ENCODE measurements at places on chromosomes 4 and X. TPM values are rescaled to one million over a fixed set of nuclear protein-coding genes. Genes with fewer than 3 reads are reported as not detected.

- DNase-seq: no peak
Measured at GRCh38 chrX:12469296-12469695, 321.9 kb upstream of the PRPS2 start.

DNA sequence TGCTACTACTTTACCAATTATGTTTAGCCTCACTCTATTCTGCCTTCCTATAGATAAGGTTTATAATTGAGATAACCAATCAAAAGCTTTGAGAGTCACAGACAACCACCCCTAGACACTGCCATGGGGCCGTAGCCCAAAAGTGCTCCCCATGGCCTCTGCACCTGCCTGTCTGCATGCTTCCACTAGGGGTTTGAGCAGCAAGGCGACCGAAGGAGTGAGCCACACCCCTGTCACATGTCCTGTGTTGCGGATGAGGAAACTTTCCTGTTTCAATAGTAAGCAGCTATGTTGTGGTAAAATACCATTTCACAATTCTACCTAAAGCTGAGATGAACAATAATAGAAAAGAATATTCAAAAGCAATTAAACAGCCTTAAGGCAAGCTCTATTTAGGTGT, 856.0 kb upstream of the FRG1 start:
- no peak for DNase-seq

DNA sequence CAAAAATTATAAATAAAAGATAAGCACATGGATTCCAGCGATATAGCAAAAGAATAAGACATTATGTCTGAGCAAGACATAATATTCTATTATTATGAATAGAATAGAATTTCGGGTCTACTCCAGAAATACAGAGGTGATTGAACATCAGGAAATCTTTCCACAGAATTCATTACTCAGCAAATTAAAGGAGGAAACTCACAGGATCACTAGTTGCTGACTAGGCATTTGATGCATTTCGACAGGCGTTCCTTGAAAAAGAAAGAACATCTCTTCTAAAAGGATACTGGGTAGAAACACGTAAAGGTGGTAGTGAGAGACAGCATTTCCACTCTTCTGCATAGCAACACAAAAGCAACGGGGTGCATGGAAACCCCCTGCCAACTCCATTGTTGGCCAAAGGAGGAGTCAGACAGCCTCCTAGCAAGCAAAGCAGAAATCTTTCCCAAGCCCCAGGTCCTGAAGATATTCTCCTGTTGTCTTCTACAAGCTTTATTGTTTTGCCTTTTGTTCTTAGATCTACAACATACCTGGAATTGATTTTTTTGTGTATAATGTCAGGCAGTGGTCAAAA, 14.3 kb upstream of the PDZD4 start:
- DNase-seq: no peak

Gene NALF2
- 0.43 TPM for total RNA-seq

Gene MEPE
- not detected for total RNA-seq

DNA sequence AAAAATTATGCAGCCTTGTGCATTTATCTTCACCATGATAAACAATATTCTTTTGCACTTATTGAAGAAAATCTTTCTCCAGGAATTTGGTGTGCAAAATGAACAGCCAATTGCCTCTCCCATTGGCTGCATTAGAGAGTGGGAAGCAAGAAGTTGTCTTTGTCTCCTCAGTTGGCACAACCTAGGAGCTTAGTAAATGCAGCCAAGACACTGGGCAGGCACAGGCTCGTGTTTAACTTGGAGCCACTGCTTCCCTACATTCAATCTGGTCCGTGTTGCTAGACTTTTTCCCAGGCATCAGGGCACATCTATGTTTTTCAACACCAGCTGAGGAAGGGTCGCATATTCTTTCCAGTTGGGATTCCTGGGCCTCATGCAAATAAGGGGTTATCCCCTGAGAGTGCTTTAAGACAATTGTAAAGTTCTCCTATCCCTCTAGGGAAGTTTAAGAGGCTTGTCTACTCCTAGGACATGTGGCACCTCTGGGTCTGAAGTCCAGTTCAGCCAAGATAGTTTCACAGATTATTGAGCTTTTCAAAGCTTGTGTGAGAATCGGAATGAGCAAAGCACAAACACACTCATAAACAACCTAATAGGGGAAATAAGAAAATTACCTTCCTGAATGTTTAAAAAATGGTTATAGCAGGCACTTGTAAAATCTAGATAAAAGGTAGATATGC, 31.8 kb upstream of the SRD5A3 start:
- DNase-seq: no peak

DNA sequence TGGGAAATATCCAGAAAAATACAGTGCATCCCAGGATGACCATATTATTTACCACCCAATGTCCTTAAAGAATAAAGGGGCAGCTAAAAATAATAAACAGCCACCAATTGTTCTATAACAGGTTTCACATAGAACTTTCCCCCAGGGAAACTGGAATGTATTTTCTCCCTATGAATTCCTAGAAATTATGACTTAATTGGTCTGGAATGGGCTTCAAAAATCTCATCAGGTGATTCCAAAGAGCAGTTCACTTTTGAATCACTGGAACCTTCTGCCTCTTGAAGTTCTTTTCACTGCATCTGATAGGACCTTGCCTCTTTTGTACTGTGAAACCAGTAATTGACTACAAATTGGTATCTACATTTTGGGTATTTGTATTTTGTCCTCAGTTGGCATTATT, 119.3 kb downstream of the ZNF330 start:
- no peak for DNase-seq

GRCh38 chr4:176435901-176436292, 116.1 kb downstream of the SPCS3 start:
- DNase-seq: no peak

- no peak for DNase-seq
Measured at GRCh38 chr4:36304138-36304681, 22.8 kb downstream of the DTHD1 start.

GRCh38 chr4:1200425-1201035, 28.1 kb upstream of the SPON2 start:
- DNase-seq: no peak

Gene SLC2A9
- 6.2 TPM for total RNA-seq

GRCh38 chrX:150405006-150405405, 41.9 kb downstream of the MAMLD1 start:
- no peak for DNase-seq

DNA sequence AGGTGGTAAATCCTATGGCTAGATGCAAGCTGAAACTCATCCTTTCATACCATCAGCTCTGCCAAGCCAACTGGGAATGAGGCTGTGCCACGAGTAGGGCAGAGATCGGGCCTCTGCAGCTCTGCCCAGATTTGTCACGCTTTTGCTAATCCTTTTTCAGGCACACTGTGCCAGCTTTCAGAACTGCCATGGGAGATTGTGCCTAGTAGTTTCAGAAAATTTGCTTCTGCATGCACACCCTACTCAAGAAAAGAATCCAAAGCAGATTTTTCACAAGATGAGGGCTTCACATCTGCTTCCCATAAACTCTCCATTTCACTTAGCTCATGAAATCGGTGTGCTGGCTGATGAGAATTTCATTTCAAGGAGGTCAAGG, 3.3 kb upstream of the ADH7 start:
- DNase-seq: no peak

Gene DIPK2B
- total RNA-seq: 76.2 TPM

Gene HHIP
- total RNA-seq: 2.2 TPM

DNA sequence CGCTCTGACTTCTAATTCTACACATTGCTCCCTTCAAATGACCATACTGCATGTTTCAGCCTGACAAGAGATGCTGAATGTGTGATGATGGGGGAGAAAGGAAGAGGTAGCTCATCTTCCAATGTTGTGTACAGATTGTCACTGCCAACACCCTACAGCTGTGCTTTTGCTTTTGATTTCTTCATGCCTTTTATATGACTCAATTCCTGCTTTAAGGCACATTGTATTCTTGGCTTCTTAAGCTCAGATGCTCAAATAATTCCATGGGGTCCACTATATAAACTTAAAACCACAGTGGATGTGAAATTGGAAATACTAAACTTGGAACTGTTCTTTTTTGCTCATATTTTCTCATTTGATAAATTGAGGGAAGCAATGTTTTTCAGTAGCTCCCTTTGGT, 183.2 kb upstream of the WDFY3 start:
- no peak for DNase-seq

DNA sequence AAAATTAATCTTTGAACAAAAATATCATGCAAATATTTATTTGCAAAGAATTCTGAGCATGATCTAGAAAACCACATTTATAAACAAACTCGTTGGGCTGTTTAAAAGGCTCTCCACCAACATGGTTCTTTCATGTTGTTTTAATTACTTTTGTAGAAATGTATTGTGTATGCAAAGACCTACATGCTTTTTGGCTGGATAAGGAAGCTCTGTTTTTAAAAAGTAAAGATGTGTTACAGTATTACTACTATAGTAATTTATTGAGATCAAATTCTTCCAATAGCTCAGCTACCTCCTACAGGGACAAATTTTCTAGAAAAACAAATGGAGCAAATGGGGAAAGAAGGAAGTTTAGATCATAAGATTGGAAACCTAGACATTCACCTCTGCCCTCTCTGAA, 177.5 kb upstream of the TTC29 start:
- DNase-seq: no peak

DNA sequence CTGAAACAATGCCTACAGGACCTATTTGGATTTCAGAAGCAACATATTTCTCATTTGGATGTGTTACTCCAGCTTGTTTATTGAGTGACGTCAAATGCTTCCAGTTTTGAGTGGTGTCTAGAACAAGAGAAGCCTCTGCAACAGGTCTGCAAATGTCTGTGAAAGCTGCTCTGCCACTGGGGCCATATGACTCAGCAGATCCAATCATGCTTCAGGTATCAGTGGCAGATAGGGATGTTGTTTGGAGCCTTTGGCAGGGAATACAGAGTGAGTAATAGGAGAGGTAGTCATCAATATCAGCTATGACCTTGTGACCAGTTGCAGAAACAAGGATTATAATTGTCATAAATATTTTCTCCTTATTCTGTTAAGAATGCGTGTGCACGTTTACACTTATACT, 141.1 kb upstream of the ZXDA start:
- DNase-seq: no peak

Gene BMPR1B
- total RNA-seq: 3.8 TPM

Gene PGK1
- total RNA-seq: 72.1 TPM

DNA sequence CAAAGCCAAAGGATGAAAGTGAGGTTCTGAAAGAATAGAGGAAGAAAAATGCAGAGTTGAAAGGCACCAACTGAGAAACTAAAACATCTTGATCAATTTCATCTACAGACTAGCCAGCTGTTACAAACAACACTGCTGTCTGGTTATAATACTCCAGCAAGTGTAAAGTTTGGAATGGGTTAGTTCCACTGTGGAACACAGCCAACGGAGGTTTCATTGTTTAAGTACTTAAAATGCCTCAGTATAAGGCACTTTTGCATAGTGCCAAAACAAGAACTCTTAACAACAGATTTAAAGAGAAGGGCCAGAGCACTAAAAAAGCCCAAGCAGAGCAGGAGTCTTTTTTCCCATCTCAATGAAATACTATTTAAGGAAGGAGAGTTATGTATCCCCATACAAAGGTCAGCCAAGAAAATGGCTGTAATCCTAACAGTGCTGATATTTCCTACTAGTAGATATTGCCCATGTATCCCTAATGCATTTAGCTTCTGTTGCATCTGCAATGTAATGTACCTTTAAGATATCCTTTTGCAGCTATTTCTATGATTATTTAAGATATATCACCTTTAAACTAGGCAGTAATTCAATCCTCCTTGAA, 16.5 kb downstream of the ACSL4 start:
- no peak for DNase-seq

DNA sequence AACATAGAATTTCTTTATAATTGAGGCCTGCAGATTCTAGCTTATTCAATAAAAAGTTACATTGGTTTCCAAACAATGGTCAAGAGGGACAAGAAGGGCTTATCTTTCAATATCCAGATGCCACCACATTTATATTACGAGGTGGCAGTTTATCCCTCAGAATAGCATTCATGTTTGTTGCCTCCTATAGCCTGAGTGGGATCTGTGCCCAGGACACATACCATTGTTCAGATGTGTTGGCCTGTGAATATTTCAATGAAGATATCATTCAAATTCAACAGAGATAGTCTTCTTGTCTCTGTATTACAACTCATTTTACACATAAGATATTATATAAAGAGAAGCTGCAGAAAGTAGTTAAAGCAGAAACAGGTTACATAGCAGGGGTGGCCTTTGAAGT, 20.5 kb downstream of the GLRB start:
- no peak for DNase-seq

DNA sequence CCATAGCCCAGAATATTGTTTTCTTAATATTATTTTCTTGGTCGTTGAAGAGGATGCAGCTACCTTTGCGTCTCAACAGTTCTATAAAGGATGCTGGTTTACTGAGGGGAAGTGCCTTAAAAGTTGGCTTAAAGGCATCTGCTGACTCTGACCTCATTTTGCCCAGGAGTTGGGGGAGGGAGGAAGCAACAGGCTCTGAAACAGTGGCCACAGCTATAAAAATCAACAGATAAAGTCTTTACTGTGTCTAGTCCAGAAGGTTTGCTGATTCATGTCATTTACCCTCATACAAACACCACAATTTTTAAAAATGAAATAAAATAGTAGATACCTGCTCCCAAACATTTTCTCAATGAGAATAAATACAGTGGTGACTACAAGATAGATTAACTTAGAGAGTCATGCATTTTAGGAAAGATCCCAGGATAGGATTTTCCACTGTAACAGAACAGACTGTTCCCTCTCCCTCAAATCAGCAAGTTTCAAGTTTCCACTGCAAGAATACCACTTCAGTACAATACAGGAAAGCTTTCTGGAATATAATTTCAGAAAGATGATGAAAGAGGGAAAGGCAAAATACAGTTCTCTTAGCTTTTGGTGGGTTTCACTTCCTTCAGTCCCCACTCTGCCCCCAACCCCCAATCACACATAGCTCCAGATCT, 1.9 kb downstream of the PHKA1 start:
- DNase-seq: no peak
